ENCODE measurements at places on chromosomes 4 and X. TPM values are rescaled to one million over a fixed set of nuclear protein-coding genes. Genes with fewer than 3 reads are reported as not detected.

GRCh38 chr4:145340071-145340675 lies 141.5 kb upstream of the SMAD1 start:
- H3K4me1 ChIP-seq, result no peaks in the 10 kb centered on the region
- no peak overlapping the region for H3K27ac ChIP-seq
- no peak for DNase-seq
- H3K4me3 ChIP-seq, result no peak overlapping the region

DNA sequence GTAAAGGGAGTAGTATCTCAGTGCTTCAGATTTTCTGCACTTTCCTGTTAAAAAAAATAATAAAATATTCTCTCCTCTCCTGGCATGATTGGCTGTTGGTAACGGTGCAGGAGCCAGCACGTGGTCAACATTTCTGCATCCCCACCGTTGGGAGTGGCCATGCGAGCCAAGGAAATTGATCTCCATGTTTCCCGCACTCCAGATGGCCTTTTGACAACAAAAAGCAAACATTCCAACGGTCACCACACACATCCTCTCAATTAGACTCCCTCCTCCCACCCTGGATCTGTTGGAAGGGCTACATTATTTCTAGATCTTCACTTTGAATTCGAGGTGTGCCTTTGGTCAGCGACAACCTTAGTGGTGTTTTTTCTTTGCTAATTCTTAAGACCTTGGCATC lies 45.0 kb downstream of the STK32B start:
- no peaks in the 10 kb centered on the region for H3K36me3 ChIP-seq
- no peaks in the 10 kb centered on the region for H3K4me1 ChIP-seq
- no peaks in the 10 kb centered on the region for H3K27me3 ChIP-seq
- no peak overlapping the region for H3K27ac ChIP-seq
- H3K4me3 ChIP-seq, result no peak overlapping the region

Gene NLGN4X
- total RNA-seq, result 17.4 TPM

GRCh38 chrX:113529426-113530013 lies 688.9 kb upstream of the AMOT start:
- H3K27me3 ChIP-seq, result peaks cover 9% of the 10 kb centered on the region
- no peak overlapping the region for H3K4me3 ChIP-seq
- no peaks in the 10 kb centered on the region for H3K4me1 ChIP-seq
- DNase-seq, result no peak
- no peaks in the 10 kb centered on the region for H3K36me3 ChIP-seq
- H3K27ac ChIP-seq, result no peak overlapping the region

GRCh38 chr4:158163941-158164767 lies 8.7 kb downstream of the GASK1B start:
- H3K27me3 ChIP-seq, result no peaks in the 10 kb centered on the region
- peak overlapping the region; percentile 90 for H3K27ac ChIP-seq
- no peaks in the 10 kb centered on the region for H3K36me3 ChIP-seq
- H3K4me1 ChIP-seq, result no peaks in the 10 kb centered on the region
- peak overlapping the region; percentile 47 for H3K4me3 ChIP-seq

DNA sequence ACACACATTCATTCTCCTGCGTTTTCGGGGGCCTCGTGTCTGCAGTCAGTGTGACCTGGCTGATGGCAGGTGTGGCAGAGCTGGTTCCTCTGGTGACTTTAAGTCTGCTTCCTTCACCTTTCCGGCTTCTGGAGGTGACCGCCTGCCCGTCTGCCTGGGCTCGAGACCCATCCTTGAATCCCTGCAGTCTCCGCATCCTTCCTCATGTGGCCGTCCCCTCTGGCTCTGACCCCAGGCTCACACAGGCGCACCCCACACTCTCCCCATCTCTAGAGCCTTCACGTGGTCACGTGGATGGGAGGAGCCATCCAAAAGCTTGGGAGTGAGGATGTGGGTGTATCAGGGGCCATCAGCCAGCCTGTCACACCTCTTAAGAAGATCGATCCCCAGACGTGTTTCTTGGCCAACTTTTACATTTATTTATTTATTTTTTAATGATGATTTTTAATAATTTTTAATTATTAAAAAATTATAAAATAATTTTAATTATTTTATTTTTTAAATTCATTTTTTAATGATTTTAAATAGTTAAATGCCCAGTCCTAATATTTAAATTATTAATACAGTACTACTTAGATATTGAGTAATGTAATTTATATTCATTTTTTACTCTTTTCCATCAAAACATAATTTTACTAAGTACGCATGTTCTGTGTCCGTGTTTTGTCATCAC lies 20.9 kb downstream of the RGS12 start:
- H3K27me3 ChIP-seq, result no peaks in the 10 kb centered on the region
- no peak overlapping the region for H3K27ac ChIP-seq

GRCh38 chr4:81667539-81667938 lies 195.8 kb upstream of the RASGEF1B start:
- H3K27ac ChIP-seq, result no peak overlapping the region
- H3K4me3 ChIP-seq, result no peak overlapping the region
- no peaks in the 10 kb centered on the region for H3K36me3 ChIP-seq

Gene IL1RAPL1
- 0.24 TPM for total RNA-seq

Measured in uterus (tissue), 4 donors.